ENCODE measurements at places on chromosomes 11 and 22.
A peak's percentile ranks its signal among the peaks of the same experiment; 100 is the strongest.

DNA sequence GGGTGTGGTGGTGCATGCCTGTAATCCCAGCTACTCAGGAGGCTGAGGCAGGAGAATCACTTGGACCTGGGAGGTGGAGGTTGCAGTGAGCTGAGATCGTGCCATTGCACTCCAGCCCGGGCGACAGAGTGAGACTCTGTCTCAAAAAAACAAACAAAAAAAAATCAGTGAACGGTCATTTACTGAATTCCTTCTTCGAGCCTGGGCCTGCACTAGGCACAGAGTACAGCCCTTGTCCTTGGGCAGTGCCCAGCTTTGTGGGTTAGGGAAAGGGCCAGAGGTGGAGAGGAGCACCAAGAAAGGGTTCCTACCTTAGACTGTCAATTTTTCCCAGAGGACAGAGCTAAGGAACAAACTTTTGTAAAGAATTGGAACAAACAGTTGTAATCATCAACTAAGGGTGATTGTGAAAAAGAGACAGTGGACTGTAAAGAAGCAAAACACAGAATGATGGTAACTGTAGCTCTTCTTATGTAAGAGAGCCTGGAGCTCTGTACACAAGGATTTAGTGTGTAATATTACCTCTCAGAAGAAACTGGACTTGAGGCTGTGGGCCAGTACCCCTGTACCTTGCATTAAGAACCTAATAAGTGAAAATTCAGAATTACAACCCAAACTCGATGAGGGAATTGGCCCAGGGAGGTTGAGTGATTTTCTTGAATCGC is 10.8 kb downstream of the GVQW3 start:
- DNase-seq: no peak

GRCh38 chr22:29388759-29389090 is 355 bp upstream of the AP1B1 start:
- DNase-seq: no peak

GRCh38 chr22:43077121-43077877 is 11.9 kb downstream of the TTLL1 start:
- no peak for DNase-seq

DNA sequence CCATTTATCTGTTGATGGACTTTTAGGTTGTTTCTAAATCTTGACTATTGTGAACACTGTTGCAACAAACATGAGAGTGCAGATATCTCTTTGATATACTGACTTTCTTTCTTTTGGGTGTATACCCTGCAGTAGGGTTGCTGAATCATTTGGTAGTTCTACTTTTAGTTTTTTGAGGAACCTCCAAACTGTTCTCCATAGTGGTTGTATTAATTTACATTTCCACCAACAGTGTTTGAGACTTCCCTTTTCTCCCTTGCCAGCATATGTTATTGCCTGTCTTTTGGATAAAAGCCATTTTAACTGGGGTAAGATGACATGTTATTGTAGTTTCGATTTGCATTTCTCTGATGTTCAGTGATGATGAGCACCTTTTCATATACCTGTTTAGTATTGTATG is 330.0 kb downstream of the DDX10 start:
- DNase-seq: no peak

- DNase-seq: peak; percentile 18
Measured at GRCh38 chr22:32202539-32203180, 2.2 kb downstream of the RFPL2 start.

Measured in hippocampal formation (tissue), 2 donors.